ENCODE measurements at places on chromosomes 1 and 21. TPM values are rescaled to one million over a fixed set of nuclear protein-coding genes. Genes with fewer than 3 reads are reported as not detected.

The OR2T27 gene
- total RNA-seq: not detected

The ANXA9 gene
- total RNA-seq: 0.37 TPM

The GBP6 gene
- not detected for total RNA-seq

The PLEKHG5 gene
- total RNA-seq: 0.37 TPM

The TAS1R1 gene
- total RNA-seq: not detected

The ALDH4A1 gene
- 4.8 TPM for total RNA-seq

The LCE2C gene
- not detected for total RNA-seq

The MYOG gene
- not detected for total RNA-seq

The SPRR2F gene
- not detected for total RNA-seq

The PLD5 gene
- total RNA-seq: not detected

The CALML6 gene
- under 0.01 TPM for total RNA-seq

The IFNGR2 gene
- 54.4 TPM for total RNA-seq

The CHD5 gene
- under 0.01 TPM for total RNA-seq

The SHISAL2A gene
- not detected for total RNA-seq

The TMEM82 gene
- not detected for total RNA-seq

The KLF17 gene
- 0.37 TPM for total RNA-seq

The PRMT2 gene
- 71.7 TPM for total RNA-seq

The CRYAA gene
- total RNA-seq: not detected

The TFAP2E gene
- 0.20 TPM for total RNA-seq

The KCNJ15 gene
- 16.6 TPM for total RNA-seq

The RASAL2 gene
- total RNA-seq: 30.3 TPM

Measured in subcutaneous preadipocyte (primary cell).